Hematopoietic multipotent progenitor cell (in vitro differentiated cells): ENCODE measurements at places on chromosomes 13 and 19. TPM values are rescaled to one million over a fixed set of nuclear protein-coding genes. Genes with fewer than 3 reads are reported as not detected.

STAP2 gene
- total RNA-seq, result 3.8 TPM

A1BG gene
- 10.0 TPM for total RNA-seq

ANGPTL8 gene
- total RNA-seq, result not detected

ZGLP1 gene
- total RNA-seq, result 0.54 TPM

CGB1 gene
- total RNA-seq, result not detected

BBC3 gene
- 5.7 TPM for total RNA-seq

PEX11G gene
- 4.8 TPM for total RNA-seq

CYP4F2 gene
- 1.3 TPM for total RNA-seq

ZNF578 gene
- total RNA-seq, result 1.1 TPM

PDX1 gene
- not detected for total RNA-seq

TMEM59L gene
- total RNA-seq, result not detected

CFAP97D2 gene
- not detected for total RNA-seq

HS6ST3 gene
- total RNA-seq, result not detected

DHDH gene
- total RNA-seq, result under 0.01 TPM

- DNase-seq, result no peak
Observed at GRCh38 chr13:102812611-102813287, 13.8 kb downstream of the BIVM start.

- DNase-seq, result no peak
Observed at GRCh38 chr13:41780715-41781706, 179.9 kb downstream of the VWA8 start.

GRCh38 chr19:47111006-47111621 lies 2.5 kb downstream of the ZC3H4 start:
- DNase-seq, result no peak

GRCh38 chr13:34037636-34038540 lies 219.9 kb downstream of the RFC3 start:
- no peak for DNase-seq

GRCh38 chr19:14167576-14168138 lies 31.3 kb upstream of the ASF1B start:
- no peak for DNase-seq

DNA sequence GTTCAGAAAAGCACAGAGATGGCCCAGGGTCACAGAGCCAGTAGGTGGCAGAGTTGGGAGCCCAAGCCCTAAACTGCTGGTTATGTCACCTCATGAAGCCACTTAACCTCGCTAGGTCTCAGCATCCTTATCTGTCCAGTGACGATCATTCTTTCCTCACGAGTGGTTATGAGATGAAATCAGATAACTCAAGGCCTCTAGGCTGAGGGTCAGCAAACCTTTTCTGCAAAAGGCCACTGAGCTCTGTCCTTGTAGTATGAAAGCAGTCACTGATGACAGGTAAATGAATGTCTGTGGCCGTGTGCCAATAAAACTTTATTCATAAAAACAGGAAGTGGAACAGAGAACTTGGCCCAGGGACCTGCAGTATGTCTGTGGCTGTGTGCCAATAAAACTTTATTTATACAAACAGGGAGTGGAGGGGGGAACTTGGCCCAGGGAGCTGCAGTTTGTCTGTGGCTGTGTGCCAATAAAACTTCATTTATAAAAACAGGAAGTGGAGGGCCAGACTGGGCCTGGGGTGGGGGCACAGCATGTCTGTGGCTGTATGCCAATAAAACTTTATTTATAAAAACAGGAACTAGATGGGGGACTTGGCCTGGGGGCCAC lies 71.2 kb downstream of the GNG7 start:
- no peak for DNase-seq

GRCh38 chr13:113404723-113405471 lies 41.0 kb upstream of the GRTP1 start:
- no peak for DNase-seq

GRCh38 chr19:16623576-16623975 lies 4.4 kb downstream of the MED26 start:
- no peak for DNase-seq

DNA sequence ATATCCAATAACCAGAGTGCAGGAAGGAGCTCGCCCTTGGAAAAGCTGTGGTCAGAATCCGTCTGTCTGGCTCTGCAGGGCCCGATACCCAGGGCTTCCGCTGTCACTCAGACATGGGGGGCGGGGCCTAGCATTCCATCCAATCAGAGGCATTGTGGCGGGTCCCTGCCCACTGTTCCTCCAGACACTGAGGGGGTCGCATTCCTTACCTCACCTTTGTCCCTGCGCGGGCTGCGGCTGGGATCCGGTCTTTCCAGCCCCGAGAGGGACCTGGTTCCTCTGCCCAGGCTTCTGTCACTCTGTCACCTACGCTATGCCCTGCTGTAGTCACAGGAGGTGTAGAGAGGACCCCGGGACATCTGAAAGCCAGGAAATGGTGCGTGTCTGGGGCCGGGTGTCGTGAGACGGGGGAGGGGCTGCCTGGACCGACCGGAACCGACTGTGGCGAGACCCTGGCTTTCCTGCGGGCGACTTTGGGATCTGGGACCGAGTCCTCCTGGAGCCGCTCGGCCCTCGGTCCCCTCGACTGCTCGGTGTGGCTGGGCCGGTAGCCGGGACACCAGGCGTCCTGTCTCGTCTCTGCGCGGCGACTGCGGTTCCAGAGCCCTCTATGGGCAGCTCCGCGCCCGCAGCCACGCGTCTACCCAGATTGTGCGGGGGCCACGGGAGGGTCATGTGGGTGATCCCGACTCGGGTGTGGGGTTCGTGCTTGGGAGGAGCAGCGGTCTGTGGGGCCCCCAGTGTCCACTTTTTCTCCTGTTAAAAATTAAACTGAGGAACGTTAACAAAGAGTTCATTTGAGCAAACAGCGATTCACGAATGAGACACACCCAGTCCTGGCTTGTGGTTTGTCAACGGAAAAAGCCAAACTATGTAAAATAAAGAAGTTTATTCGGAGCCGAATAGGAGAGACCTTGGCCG lies at the start of gene ZNF69:
Gene ZNF69 (plus strand): TSS at position 172 of the 921 bp plus-strand sequence. CDS start 142 bp downstream, at position 314.
- peak; percentile 80 for DNase-seq

- no peak for DNase-seq
Observed at GRCh38 chr13:99725644-99726043, 224.4 kb downstream of the TM9SF2 start.

GRCh38 chr13:113544071-113544891 lies 40.3 kb upstream of the TFDP1 start:
- DNase-seq, result no peak

GRCh38 chr19:13035820-13036365 lies 40.6 kb downstream of the NFIX start:
- DNase-seq, result no peak

DNA sequence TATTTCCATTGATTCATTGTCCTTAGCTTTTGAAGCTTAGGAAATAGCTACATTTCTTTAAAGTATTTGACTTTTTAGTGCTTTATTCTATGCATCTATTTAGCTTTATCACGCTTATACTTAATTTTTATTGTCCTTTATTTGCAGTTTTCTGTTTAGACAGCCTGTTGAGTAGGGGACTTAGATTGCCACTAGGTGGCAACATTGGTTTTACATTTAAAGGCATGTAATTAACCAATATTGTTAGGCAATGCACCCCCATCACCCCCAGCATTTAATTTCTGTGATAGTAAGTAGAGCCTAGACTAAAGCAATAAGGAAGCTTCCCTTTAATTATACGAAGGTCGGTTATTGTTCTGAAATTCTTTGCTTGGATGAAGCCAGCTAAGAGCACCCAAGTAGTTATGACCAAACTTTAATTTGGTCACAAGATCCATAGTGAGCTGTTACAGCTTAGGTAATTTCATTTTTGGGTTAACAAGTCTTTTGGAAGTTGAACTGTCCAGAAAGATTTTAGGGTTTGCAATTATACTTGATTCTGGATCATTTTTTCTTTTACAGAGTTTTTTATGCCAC lies 36.5 kb downstream of the B3GLCT start:
- DNase-seq, result peak; percentile 13

DNA sequence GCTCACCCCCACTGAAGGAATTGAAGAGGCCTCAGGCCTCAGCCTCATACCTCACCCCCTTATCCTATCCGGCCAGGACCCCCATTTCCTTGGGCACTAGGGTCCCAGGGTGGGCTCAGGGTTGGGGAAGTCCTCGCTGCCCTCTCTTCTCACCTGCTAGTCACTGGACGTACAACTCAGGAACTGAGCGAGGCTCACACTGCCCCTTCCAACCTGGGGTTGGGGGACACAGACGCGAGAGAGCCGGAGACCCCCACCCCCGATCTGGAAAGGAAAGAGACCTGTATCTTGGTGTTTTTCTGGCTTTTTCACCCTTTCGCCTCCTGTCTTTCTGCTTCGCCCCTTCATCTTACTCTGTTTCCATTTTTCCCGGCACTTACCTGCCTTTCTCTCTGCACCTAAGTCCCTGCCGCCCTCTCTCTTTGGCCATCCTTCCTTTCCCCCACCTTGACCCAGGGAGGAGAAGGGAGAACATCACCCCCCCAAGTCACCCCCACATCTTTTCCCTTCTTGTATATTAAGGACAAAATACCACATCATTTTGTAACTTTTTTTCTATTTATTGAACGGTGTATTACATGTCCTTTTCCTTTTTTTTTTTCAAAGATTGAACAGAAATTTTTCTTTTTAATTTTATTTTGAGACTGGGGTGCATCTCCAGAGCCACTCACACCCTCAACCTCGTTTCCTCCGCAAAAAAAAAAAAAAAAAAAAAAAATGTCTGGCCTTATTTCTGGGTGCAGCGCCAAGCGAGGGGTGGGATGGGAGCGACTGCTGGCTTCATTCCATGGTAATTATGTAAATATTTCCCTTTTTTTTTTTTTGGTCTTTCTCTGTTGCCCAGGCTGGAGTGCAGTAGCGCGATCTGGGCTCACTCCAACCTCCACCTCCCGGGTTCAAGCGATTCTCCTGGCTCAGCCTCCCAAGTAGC lies 36.6 kb downstream of the ZSWIM4 start:
- DNase-seq, result peak; percentile 50

DNA sequence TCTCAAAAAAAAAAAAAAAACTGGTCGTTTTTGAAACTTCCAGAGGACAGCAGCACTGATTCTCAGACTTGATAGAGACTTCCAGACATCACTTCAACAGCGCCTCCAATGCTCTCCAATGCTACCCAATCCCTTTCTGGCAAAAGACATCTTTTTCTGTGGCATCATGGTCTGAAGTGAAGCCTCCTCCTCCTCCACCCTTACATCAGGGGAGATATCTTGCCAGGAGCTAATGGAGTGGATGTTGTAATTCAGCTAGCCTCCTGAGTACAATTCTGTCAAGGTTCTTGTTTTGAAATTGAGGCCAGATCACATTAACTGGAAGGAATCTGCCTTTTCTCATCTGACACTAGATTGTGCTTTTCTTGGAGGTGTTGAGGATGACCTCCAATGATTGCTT lies 24.2 kb downstream of the FXYD5 start:
- no peak for DNase-seq

DNA sequence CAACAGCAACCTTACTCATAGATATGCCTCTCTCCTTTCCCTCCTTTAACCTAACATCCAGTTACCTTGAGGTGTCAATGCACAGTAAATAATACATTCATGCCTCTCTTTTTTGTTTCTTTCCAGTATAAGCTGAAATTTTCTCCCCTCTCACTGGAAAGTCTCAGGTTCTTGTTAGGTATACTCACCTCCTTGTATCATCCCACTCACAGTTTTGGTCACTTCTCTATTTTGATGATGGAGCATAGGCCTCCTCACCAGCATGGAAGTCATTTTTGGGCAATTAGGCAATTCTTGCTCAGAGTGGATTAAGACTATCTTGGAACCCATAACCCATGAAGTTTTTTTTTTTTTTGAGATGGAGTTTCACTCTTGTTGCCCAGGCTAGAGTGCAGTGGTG lies 5.7 kb upstream of the LGALS14 start:
- DNase-seq, result no peak

- DNase-seq, result no peak
Observed at GRCh38 chr19:15268192-15268927, 36.1 kb upstream of the EPHX3 start.

- no peak for DNase-seq
Observed at GRCh38 chr13:31885994-31886393, 145.6 kb upstream of the FRY start.

DNA sequence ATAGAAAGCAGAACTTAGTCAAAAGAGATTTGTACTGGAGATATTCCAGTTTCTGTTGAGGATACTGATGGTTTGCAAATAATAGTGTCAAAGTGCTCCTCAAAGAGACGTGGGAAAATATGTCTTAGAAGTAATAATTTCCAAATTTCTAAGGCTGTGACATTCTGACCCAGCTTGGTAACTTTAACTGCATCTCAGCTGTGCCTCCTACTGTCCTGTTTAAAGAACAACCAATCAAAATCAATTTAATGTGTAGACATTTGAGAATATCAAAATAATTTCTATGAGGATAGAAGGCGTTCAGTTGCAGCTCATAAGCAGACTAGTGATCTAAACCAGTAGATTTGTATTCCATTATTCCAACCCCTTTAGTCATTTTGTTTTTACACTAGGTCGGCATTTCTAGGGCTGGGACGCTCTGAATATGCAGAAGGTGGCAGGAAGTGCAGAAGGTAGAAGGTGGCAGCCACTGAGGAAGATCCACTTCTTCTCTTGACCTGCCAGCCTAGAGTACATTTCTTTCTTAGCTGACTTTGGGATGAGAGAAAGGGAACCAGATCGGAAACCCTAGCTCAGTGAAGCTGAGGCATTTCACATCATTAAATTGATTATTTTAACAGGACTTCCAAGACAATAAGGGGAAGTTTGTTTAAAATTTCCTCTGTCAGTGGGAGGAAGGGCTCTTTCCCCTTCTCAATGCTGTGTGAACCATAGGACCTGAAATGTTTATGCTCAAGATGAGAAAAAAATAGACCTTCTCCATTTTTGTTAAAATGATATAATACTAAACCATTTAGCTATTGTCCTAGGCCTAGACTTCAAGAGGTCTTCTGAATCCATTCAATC lies 67.5 kb downstream of the COL4A1 start:
- no peak for DNase-seq

- DNase-seq, result no peak
Observed at GRCh38 chr13:50474088-50474662, 369.3 kb downstream of the DLEU7 start.
